Suppressor macrophage treated with lipopolysaccharide for 1 hour (primary cell): ENCODE measurements at places on chromosomes 12 and 14.
A peak's percentile ranks its signal among the peaks of the same experiment; 100 is the strongest.

DNA sequence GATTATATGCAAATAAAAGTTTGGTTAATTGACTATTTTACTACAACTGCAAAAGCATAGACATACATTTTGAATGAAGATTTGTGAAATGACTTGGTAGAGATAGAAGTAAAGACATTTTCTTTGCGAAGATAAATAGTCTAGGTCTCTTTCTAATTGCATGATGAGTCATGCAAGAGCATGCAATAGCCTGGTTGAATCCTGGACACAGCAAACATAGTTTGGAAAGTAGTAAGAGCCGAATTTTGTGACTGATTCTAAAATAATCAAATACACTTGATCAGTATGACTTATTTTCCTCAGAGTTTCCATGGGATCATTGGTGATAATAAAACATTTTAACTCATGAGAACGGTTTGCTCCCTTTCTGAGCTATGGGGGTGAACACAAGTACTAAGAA, 27.7 kb upstream of the CAND1 start:
- no peak for DNase-seq

DNA sequence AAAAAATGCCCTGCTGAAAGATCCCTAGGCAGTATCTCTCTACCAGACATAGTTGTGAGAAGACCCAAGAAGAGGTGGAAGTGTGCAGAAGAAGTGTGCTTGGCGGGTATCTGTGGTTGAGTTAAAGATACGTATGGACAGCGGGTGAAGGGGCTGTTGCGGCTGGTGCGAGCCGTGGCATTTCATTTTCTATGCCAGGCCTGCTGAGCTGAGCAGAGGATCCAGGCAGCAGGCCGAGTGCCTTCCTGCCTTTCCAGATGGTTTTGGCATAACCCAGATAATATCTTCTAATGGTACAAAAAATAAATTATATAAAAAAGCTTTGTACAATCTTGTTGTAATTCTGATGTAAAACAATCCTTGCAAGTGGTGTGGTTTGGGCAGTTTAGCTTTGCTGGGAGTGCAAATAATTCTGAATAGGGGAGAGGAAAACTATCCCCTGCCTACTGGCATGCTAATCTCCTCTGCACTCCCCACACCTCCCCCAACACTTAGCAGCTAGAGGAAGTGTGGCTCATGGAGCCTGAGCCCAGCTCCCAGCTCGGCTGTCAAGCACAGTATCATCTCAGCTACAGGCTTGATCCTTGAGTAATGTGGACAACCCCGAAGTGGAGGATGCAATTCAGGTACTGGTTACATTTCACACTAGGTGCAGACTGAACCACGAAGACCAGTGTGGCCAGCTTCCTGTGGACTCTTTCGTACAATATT, 168.9 kb downstream of the VRK1 start:
- DNase-seq: no peak

DNA sequence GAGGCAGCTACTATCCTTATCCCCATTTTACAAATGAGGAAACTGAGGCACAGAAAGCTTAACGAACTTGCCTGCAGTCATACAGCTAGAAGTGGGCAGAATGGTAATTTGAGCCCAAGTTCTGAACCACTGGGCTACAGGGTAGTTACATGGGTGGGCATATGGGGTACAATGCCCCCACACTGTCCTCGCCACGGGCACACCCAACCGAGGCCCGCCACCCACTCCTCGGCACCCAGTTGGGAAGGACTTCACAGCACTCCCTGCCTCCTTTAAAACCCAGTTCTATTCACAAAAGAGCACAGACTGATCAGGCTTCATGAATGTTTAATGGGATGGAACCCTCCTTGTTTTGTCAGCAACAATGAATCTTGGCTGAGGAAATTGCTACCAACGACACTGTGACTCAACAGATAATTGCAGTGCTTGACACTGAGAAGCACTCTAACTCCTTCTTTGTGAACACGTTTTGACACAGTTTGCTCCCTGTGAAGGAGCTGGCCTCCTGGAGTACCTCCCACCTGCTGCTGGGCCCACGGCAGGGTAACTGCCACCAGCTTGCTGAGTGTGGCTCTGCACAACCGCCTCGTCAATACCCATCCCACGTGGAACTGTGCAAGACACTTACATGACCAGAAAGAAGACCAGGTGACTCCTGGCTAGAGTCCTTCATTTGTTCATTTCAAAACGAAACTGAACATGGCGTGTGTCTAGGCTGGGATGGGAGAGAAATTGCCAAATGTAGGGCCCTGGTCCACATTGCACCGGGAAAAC, 63.5 kb downstream of the CLMN start:
- DNase-seq: no peak

DNA sequence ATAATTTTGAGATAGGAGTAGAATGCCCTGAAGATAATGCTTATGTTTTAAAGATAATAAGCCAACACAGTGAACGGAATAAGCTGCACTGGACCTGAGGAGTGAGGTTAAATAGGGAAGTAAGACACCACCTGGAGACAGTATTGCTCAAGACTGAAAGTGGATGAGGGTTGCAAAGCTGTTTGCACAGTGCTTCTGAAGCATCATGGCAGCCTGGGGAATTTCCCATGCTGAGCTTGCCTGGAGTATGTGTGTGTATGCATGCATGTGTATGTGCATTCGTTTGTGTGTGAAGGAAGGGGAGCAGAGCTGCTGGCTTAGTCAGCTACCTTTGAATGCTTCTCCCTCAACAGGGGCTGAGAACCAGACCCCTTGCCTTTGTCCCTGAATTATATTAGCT, 35.8 kb downstream of the BHLHE41 start:
- DNase-seq: no peak

- DNase-seq: no peak
These were observed 12.1 kb upstream of the ANO6 start for GRCh38 chr12:45203767-45204166.

GRCh38 chr14:76083796-76084765, 67.6 kb upstream of the GPATCH2L start:
- DNase-seq: no peak

GRCh38 chr12:96878704-96879103, 28.4 kb upstream of the NEDD1 start:
- DNase-seq: no peak

DNA sequence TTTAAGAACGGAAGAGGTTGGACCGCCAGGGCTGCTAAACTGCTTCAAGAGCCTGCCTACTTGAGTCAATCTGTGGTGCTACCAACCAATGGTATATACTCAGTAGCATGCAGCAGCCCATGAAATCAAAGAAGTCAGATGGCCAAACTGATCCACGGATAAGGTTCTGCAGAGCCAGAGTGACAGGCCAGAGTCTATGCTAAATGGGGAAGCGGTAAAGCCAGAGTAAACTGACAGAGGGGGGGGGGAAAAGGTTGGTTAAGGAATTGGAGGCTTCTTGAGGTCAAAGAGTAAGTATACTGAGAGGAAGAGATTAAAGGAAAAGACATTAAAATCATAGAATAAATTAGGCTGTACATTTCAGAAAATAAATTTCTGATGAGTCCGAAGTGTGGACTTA, 15.4 kb upstream of the SLC6A13 start:
- DNase-seq: no peak

GRCh38 chr14:104262515-104263514, 124.4 kb downstream of the KIF26A start:
- no peak for DNase-seq

DNA sequence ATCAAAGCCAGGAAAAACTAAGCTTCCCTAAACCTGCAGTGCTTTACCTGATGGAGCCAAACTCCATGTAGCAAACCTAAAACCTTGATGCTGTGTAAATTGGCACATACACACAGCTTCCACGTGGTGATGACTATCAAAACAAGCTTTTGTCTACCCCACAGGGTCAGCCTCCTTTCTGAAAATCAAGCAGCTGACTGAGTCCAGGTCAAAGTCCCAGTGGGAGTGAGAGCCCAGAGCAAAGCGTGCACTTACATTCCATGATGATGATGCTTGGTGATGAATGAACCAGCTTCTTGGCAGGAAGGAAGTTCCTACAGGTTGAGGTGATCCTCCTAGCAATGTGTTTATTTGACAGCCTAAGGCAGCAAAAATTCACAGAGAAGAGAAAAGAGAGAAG, 630.0 kb upstream of the TBX3 start:
- DNase-seq: no peak

DNA sequence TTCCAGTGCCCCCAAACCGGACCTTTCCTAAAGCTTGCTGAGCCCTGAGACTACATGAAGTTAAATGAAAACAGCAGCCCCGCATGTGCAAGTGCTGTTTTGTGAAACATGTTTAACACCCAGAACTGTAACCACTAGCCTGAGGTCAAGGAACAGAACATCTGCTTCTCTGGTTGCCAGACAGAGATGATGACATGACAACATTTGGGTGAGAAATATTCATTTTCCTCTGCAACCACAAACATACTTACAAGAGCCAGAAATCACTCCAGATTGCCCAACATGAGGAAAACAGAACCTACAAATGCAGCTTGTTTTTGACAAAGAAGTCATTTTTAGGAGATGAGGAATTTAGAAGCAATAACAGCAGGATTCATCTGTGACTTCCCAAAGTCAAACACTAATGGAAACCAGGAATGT, 110.4 kb downstream of the BCAT1 start:
- DNase-seq: peak; percentile 70

GRCh38 chr12:7723926-7724325, 12.7 kb downstream of the DPPA3 start:
- no peak for DNase-seq

- DNase-seq: no peak
These were observed 54.1 kb downstream of the COCH start for GRCh38 chr14:30928462-30928861.

DNA sequence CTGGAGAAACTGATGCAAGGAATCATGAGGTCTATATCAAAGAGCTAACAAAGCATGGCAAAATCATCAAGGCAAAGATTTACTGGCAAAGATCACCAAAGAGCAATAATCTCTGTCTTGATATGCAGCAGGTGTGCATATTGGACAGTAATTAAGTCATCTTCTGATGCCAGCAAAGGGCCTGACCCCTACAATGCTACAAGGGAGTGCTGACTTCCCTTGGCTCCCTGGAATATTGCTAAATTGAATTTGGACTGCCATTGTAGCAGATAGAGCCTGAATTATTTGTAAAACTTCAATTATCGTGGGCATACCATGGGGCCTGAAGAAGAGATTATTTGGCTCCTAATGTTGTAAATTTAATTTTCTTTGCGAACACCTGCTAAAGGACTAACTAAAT, 307.9 kb upstream of the SYT1 start:
- DNase-seq: no peak

GRCh38 chr14:93977790-93978581, 1.6 kb upstream of the ASB2 start:
- no peak for DNase-seq

- DNase-seq: no peak
These were observed 447.6 kb downstream of the NRXN3 start for GRCh38 chr14:78617735-78618134.

DNA sequence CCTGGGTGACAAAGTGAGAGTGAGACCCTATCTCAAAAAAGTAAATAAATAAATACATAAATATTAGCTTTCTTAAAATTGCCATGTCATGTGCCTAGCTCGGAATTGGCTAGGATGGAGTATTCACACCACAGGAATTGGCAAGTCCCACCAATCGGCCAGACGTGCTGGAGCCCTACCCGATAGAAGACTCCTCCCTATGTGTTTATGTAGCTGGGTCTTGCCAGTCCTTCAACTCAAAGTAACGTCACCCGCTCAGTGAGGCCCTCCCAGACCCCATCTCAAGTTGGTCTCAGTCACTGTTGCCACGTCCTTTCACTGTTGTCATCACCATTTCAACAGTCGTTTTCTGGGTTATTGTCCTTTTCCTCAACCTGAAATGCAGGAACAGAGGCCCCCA, 20.2 kb downstream of the VRTN start:
- DNase-seq: no peak

DNA sequence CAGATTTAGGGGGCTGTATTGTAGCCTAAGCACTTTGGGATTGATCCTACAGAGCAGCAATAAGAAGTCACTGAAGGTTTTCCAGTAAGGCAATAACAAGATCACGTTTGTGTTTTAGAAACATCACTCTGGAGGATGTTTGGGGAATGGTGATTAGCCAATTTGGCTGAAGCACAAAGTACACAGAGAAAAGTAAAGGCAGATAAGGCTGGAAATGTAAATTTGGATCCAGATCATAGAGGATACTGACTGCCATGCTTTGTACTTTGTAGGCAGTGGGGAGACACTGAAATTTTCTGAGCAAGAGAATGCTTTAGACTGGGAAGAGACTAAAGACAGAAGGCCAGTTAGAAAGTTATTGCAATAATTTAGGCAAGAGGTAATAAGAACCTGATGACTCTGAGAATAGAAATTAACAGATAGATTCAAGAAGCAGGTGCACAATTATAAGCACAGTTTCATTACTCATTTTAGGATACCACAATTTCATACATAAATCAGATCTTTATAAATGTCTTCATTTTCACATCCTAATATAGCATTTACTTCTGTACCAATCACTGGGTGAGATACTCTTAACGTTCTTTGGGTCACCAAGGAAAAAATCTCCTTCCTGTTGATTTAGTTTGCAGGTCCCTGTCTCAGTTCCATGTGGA, 314.5 kb upstream of the GARIN6 start:
- DNase-seq: no peak

- peak; percentile 88 for DNase-seq
These were observed 24.0 kb downstream of the RNF34 start for GRCh38 chr12:121423682-121424623.

DNA sequence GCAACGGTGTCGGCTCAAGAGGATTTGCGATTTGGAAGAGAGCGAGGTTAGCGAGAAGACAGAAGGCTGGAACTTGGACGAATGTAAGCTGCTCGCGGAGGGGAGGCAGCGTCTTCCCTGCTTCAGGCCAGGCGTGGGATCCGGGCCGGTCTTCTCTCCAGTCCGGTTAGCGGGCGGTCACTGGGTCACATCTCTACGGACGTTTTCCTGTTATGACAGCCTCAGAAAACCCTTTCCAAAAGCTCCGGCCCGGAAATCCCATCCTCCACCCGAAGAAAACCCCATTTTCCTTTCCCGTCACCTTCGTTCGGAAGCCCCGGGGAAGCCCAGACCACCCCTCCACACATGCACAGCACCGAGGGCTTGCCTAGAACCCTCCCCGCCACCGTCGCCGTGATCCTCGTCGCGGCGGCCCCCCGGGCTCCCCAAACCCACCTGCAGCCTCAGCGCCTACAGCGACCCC, 268 bp downstream of the NDUFB1 start:
- DNase-seq: peak; percentile 71

DNA sequence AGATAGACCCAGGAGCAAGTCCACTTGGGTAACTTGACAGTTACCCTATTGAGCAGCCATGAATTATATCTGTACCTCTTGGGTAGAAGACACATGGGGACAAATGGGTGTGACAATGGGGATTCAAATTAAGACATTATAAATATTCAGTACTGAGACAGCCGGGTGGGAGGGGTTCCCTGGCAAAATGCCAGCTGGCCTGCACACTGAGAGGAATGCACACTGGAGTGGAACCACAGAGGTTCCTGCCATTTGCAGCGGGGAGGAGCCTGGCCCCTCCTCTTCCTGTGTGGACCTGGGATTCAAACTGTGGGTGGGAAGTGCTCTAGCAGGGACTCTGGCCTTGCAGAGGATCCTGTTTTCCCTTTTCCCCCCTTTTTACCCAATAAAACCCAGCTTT, 118.7 kb upstream of the CDKN3 start:
- no peak for DNase-seq

DNA sequence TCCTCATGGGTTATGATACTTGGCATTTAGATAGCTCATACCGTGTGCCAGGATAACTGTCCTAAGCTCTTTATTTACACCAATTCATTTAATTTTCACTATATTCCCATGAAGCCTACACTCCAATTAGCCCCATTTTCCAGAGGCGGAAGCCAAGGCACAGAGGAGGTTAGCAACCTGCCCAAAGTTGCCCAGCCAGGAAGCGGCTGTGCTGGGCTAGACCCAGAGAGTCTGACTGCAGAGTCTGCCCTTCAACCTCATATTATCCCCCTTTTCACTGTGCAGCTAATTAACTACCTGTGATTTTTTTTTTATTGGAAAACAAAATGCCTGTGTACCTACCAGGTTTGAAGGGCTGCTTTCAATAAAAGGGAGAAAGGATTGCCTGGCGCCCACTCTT, 2.5 kb downstream of the RFLNA start:
- DNase-seq: no peak
